Foreskin keratinocyte (primary cell): ENCODE measurements at places on chromosomes 1 and 21.

GRCh38 chr1:176754676-176755075, 291.7 kb downstream of the PAPPA2 start:
- no peak for DNase-seq

DNA sequence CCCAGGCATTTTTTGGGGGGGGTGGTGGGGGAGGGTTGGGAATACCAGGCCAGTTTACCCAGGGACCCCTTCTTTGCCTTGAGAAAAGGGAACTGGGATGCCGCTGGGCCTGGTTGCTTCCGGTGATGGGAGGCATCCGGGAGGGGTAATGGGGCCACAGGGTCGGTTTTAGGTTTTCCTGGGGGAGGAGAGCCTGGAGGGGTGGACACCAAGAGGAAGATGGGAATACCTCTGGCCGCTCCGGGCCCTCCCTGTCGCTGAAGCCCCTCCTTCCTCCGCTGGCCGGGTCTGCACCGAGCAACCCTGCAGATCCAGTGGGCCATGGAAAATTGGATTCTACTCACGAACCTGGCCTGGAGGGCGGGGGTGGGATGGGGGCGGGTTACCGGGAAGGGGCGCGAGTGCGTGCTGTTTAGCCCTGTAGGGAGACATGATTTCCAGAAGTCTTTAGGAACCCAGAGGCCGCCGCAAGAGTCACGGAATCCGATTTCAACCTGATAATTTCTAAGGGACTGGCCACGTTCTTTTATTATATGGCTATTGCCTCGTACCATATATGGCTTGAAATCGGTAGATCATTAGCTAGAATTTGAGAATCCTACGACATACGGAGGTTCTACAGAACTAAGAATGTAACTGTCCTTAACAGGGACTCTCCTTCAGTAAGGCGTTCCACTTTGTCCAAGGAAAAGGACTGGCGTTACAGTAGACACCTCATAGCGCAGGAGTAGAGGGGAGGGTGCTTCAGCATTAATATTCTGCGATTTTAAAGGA, 749 bp downstream of the AKIRIN1 start:
- no peak for DNase-seq

DNA sequence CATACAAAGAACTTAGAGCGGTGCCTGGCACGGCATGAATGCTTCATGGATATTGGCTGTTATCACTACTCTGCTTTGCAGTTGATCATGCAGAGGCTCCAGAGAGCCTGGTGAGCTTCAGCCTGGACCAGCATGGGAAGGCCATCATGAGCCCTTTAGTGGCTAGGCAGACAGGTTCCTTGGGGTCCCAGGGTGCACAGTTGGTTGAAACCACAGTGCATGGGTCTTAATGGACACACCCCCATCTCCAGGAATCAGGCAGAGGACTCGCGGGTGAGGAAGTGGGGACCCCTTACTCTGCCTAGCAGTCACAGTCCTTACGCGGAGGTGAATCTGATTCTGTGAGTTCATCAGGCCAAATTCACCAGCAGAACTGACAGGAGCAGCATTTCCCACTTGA, 1.1 kb downstream of the GJB5 start:
- DNase-seq, result no peak

GRCh38 chr21:26800970-26801431, 44.2 kb downstream of the ADAMTS1 start:
- DNase-seq, result no peak
